ENCODE measurements at places on chromosomes 3 and 15.

DNA sequence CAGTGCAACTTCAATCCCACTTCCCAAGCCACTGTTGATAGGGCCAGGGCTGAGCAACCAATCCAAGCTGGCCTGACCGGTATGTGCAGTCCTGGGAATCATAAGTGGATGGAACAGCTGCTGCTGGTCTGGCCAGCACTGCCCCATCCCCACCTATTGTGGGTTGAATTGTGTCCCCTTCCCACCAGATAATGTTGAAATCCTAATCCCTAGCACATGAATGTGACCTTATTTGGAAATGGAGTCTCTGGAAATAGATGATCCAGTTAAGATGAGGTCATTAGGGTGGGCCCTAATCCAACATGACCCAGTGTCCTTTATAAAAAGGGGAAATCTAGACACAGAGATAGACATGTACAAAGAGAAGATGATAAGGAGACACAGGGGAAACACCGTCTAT, 13.7 kb upstream of the PDIA5 start:
- DNase-seq: no peak

- no peak for DNase-seq
Observed at GRCh38 chr3:114902691-114903101, 244.4 kb downstream of the ZBTB20 start.

DNA sequence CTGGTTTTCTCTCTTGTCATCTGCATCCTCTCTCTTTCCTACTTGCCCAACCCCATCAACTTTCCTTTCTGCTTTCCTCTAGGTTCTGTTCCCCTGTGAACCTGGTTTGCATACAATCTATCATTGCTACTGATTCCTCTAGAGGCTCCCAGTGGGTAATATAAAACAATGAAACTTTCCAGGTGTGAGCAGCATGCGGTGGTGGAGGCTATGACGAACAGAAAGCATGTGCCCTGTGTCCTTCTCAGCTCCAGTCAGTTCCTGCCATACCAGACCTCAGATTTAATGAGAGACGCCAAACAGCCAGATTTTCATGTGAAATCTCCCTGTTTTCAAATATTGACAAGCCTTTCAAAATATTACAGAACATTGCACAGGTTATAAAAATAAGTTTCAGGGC, 3.5 kb upstream of the ACAP2 start:
- no peak for DNase-seq

DNA sequence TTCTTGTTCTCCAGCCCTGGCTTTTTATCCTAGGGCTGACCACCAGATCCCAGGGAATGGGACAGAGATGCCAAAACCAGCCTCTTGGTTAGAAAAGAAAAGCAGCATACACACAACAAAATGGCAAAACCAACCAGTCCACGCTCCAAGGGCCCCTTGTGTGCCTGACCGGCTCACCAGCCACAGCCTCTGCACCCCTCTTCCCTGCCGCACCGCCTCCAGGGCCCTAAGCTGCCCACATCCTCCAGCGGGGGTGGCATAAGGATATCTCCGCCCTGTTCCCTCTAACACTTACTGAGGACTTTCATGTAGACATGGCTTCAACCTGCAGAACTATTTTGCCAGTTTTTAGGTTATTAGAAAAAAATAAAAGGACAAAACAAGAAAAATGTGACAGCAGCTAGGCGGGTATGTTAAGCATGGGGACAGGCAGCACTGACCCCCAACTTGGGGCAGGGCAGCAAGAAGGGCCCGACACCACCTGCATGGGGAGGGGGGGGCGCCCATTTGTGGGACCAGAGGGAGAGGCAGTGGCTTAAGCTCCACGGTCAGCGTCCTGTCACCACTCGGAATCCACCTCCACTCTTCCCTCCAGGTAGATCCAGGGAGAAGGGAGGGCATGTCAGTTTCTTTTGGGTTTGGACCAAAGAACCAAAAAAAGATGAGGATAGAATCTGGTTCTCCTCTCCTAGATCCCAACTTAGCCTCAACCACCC, 49.1 kb downstream of the DHX30 start:
- no peak for DNase-seq

GRCh38 chr3:189677667-189678066, 46.5 kb downstream of the TP63 start:
- DNase-seq: no peak

DNA sequence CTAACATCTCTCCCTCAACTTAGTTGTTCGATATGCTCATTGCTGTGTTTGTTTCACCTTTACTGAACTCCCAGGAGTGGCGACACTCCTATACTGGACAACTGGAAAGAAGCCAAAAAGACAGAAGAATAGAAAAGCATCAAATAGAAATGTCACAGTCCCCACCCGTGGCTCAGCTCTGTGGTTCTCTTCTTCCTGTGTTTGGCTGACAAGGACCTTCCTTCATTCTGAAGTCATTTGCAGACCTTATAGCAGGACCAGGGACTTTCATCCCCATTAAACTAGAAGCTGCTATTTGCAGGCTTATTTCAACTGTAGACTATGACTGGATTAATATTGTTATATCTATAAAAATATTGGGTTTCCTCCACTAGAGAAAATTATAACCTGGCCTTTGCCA, 125.9 kb downstream of the NECTIN3 start:
- no peak for DNase-seq

DNA sequence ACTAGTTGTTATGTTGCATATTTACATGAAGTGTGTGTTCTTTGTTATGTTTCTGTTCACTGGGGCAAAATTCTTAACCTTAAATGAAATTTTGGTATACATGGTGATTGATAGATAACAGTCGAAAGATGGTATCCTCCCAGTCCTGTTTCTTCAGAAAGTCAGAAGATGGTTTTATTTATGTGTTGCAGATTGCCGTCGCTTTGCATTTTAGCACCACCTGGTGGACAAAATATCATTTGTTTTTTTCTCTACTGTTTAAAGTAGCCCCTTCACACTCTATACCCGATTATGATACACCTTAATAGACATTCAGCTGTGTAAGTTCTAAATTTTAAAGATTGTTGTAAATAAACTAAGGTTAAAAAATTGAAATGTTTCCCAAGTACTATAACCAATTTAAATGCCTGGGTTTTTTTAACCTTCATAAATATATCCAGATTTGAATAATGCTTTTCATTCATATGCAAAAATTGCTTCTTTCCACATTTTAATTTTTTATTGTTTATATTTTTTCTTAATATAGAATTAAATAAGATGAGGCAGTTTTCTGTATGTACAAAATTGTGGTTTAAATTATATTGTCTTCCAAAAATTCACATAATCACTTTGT, 152.2 kb downstream of the ALCAM start:
- DNase-seq: no peak

DNA sequence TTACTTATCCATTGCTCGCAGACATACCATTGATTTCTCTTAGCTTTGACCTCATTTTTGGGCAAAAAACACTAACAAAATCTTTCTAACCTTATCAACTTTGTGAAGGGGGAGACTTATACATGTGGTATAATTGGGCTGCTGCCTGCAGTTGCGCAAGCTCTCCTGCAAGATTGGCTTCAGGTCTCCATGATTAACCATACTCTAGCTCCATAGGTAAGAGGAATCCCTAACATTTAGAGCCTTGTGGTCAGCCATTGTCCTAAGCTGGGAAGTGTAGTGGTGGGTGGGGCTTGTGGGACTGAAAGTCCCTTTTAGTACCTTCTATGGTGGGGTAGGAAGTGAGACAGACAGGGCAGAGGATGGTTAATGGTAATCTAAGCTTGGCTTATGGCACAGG, 179.6 kb upstream of the THRB start:
- no peak for DNase-seq

- DNase-seq: no peak
Observed at GRCh38 chr3:24451461-24452099, 43.1 kb downstream of the THRB start.

DNA sequence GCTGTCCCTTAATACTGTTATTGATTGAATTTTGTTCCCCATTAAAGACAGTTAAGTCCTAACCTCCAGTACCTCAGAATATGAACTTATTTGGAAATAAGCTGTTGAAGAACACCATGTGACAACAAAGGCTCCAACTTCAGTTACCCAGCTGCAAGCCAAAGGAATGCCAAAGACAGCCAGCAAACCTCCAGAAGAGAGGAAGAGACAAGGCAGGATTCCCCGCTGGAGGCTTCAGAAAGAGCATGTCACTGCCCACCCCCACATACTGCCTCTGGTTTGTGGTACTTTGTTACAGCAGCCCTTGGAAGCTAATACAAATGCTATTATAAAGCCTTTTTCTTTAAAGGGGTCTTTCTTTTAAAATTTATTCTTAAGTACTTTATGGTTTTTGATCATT, 18.4 kb upstream of the NEK10 start:
- no peak for DNase-seq

- no peak for DNase-seq
Observed at GRCh38 chr15:80061582-80061981, 2.1 kb downstream of the ZFAND6 start.

DNA sequence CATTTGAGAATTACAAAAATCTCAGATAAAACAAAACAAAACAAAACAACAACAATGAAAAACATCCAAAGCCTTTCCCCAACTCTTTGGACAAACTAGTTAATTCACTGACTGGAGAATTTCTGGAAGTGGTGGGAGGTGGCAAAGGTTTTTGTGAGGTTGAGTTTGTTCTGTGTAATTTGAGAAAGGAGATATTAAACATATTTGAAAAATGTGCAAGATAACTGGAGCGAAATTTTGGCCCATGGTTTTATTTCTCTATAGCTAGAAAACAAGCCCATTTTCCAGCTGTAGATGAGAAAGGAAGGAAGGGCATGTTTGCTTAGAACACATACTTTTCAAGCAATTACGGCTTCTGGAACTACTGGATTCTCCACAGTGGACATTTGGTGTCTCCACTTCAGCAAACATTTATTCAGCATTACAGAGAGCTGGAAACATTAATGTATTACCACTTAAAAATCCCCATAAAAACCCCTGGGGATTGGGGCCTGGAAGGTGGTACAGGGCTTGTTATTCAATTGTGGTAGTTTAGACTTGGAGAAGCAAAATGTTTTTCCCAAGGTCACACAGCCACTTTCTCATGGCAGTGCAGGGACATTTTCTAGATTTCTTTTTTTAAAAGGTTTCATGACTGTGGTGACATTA, 135.8 kb downstream of the THSD4 start:
- no peak for DNase-seq

DNA sequence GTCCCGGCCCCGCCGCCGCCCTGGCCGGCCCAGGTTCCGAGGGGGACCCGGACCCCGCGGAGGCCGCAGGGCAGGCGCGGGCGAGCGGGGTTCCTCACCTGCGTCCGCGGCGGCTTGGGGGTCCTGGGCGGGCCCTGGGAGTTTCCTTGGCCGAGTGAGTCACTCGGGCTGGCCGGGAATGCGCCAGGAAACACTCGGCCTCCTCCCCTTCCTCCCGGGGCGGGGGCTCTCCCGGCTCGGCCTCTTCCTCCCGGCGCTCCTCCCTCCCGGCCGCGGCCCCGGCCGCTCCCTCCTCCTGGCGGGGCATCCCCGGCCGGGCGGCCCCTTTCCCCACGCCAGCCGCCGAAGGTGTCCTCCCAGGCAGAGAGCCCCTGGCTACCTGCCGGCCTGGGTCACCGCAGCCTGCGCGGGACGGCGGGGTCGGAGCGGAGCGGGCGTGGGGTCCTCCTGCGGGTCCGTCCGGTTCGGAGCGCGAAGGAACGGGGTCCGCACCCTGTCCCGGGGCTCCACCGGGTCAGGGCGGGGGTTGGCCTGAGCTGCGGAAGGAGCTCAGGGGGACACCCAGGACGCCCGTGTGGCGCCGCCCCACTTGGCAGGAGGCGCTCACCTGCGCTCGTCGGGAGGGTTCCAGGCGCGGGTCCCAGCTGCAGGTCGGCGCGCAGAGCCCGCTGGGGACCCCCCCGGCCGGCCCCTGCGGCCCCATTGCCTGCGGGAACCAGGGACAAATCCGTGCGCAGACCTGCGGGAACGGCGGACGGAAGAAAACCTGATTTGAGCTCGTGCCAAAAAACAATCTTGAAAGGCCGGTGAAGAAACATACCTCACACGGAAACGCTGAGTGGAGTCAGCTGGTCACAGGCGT, at the start of gene CYFIP1:
Gene CYFIP1, minus strand, starts transcription at position 180 of the 862 bp plus-strand sequence. CDS start 33,083 bp downstream, outside the sequence.
- DNase-seq: no peak

- no peak for DNase-seq
Observed at GRCh38 chr3:51269466-51269865, 115.6 kb upstream of the MANF start.

All from activated T-helper 9 cell treated with anti-CD3 and anti-CD28 coated beads, Interleukin-2, amount 50 U/mL, for 16 hours (primary cell).